Caki2 (cell line): ENCODE measurements at places on chromosomes 16 and 17.

DNA sequence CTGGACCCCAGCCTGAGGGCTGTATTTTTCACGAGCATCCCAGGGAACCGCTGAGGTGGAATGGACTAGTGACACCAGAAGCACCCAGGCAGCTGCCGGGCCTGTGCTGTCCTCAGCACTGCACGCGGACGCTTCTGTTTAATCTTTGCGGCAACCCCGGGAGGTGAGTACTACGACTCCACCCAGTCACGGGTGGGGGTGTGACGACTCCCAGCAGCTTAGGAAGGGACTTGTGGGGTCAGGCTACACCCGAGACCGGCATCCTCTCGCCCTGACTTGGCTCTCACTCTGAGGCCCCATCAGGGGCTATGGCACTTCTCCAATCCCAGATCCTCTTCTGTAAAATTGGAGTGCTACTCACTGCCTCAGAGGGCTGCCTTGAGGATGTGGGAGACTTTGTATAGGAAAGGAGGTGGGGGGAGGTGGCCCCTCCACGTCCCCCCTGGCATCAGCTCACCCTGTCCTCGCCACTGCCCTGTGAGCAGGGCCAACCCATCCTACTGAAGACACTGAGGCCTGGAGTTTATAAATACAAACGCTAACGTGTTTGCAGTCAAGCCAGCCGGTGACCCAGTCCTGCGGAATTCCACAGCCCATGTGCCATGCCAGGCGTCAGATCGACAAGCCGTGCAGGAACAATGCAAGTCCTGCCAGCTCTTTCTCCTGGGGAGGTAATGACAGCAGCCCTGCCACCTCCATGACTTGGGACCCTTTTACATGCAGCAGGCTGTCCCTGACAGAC, 44.4 kb downstream of the PPL start:
- DNase-seq, result no peak

DNA sequence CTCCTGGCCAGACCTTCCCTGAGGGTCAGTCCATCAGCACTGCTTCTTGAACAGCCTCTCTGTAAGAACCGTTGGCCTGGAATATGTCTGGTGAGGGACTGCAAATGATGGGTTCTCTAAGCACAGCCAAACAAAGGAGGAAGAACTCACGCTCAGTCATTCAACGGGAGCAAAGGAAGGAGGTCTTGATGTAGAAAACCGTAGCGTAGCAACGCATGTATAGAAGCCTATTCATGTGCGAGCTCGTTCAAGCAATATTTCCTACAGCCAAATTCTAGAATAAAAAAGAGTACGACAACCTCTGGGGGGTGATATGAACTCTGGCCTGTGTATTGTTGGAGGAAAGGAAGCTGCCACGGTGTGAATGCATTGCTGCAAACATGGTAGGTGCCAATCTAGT, 64.2 kb downstream of the RGS9 start:
- DNase-seq, result no peak

GRCh38 chr16:76854234-76854633, 336.8 kb upstream of the MON1B start:
- peak; percentile 12 for DNase-seq

DNA sequence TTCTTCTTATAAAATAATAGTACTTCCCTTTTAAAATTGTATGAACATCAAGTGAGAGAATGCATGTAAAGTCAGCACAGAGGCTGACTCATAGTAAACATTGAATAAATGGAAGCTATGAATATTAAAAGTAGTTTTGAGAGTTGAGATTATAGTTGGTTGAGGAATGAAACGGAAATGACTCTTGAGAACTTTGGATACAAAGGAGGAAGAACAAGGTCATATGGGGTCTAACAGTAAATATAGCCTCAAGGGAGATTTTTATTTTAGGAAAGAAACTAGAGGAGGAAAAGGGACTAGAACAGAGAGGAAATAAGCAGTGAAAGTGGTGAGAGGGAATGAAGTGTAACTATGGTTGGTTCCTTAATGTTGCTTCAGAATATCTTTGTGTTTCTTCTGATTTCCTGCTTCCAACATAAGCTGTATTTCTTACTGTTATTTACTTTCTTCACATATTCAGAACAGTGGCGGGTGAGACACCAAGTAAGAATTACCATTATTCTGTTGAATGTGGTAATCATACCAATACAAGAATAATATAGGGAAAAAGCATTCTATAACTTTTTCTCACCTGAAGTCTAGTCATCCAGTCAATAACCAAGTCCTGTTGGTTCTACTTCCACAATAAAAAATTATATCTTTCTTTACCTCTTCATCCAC, 165.1 kb downstream of the CHD9 start:
- DNase-seq, result no peak

DNA sequence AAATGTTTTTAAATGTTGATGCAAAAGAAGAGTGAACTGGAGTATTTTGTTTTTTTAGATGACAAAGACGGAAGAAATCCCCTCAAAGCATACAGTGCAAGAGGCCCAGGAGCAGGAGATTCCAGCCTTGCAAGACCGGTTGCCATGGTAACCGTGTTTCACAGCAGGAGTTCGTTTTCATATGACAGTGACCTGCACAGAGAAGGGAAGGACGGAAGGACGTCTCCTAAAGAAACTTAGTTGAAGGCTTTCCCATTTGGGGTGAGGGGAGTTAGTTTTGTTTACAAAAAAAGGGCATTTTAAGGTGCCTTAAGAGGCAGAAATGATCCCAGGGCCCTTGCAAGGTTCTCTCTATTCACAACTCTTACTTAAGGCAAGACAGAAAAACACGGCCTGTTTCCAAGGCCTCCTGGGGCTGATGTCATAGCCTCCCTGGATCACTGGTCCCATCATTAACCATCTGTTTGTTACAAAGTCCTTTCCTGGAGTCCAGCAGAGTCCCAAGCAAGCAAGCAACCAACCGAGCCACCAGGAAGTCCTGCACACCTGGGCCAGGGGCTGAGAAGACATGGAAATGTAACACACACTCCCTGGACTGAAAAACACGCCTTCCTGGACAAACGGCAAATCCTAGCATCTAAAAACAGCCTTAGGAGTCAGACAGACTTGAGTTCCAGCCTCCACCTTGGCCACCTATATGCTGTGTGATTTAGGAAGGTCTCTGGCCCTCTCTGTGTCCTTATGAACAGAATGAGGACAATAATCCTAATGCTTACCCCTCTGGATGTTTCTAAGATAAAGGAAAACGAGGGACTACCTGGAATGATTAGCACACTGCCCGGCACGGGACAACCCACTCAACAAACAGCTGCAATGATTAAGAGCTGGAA, 30.3 kb upstream of the RPH3AL start:
- DNase-seq, result peak; percentile 85

GRCh38 chr16:81575307-81575706, 130.7 kb downstream of the CMIP start:
- no peak for DNase-seq

DNA sequence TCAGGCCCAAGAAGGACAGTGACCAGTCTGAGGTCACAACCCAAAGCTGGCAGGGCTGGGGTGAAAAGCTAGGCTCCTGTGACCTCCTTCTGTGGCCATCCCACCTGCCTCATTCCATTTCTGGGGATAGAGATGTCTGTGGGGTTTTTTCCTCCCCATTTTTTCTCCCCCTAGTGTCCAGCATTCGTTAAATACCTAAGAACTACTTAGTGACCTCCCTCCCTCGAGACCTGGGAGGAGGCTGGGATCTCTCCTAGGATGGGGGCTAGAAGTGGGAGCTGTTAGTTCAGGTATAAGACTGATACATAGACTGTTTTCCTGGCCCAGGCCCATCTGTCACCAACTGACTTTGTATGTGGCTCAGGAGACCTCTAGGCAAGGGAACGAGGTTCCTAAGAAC, 20.5 kb upstream of the STAC2 start:
- no peak for DNase-seq

GRCh38 chr16:15593235-15593634, 49.7 kb downstream of the MARF1 start:
- DNase-seq, result no peak

DNA sequence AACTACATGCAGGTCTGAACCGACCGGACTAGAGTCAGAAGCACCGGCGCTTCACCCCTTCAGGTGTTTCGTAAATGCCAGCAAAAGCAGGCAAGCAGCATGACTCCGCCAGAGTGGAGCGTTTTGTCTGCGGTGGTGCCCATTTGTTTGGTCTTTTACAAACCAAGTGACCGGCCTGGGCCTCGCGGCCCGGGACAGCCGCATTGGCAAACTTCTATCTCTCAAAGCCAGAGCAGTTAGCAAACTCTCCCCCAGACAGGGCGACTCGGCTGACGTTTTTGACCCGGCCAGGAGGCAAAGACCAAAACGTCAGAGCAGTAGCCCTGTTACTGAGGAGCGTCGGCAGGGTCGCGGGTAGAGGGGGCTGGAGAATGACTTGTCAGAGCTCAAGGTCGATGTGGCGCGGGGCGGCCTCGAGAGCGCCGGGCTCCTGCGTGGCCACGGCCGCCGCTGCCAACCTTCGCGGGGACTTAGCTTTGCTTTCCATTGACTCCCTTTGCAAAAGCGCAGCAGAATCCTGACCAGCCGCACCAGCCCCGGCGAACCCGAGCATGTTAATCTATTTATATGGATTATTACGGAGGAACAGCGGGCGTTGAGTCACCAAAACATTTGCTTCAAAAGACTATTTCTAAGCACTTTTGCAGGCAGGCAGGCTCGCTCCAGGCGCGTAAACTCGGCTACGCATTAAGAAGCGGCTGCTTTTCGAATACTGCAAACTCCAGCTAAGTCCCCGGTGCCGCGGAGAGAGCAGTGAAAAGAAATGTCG, 763 bp upstream of the SOX9 start:
- DNase-seq, result peak; percentile 78

DNA sequence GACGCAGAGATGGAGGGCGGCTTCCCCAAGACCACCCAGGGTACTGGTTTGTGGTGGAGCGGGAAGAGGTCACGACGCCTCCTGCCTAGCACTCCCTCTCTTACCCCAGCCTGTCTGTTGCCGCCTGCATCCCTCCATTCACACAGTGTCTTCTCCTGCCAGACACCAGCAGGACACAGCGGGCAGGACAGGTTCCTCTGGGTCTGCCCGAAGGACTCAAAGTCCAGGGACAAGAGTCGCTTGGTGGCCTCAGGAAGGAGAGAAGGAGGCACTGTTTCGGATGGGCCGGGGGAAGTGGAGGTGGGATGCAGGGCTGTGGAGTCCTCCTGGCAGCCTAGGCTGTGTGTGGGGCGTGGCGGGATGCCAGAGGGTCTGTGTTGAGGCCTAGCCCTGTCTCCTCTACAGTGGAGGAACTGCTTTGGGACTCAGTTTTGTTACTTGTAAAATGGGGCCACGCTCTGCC, 19.6 kb upstream of the TNS4 start:
- DNase-seq, result no peak

- no peak for DNase-seq
These were observed 29.3 kb downstream of the GLP2R start for GRCh38 chr17:9855036-9855435.

DNA sequence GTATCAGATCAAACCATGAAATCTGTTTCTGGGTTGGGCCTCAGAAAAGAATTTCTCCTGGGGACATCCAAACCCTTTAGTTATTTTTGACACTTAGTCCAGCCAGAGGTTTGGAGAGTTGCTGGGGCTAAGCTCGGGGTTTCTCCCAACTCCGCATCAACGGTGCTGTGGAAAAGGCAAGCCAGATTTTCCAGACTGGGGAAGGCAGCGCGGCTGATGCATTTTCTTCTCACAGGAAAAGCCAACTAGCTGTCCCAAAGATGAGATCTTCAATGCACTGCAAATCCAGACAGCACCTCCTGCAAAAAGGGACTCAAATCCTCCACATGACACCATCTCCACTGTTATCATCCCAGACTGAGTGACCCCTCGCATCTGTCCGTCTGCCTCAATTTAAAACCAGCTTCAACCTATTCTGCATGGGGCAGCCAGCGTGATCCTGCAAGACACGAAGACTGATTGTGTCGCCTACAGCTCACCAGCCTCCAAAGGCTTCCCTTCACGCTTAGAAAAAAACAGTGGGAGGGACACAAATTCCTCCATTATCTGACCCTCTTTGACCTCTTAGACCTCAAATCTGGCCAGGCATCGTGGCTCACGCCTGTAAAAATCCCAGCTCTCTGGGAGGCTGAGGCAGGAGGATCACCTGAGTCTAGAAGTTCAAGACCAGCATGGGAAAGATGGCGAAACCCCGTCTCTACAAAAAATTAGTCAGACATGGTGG, 62.0 kb downstream of the GAS7 start:
- DNase-seq, result no peak

DNA sequence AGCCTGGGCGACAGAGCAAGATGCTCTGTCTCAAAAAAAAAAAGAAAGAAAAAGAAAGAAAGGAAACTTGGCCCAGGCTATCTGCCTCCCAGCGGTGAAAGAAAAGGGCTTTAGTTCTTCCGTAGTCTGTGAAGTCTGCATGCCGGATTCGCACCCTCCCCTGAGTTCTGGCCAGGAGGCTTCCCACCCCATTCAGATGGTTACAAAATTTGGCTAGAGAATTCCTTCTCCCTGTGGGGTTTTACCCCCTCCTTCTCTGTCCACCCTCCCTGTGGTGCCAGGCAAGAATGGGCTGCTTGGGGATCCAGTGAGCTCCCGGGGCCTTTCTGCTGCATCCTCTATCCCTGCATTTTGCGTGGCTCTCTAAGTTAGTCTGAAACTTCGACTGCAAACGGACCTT, 37.8 kb downstream of the PAFAH1B1 start:
- DNase-seq, result no peak

DNA sequence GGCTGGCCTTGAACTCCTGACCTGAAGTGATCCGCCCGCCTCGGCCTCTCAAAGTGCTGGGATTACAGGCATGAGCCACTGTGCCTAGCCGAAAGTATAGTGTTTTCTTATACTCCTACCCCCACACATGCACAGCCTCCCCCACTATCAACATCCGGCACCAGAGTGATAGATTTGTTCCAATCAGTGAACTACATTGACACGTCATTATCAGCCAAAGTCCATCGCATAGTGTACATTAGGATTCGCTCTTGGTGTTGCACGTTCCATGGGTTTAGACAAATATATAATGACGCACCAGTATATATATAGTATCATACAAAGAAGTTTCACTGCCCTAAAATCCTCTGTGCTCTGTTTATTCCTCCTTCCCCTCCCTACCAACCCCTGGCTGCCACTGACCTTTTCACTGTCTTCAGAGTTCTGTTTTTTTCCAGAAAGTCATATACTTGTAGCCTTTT, 11.9 kb upstream of the TM4SF5 start:
- no peak for DNase-seq

- no peak for DNase-seq
These were observed 15.4 kb upstream of the ARHGAP17 start for GRCh38 chr16:25030420-25031131.

GRCh38 chr16:69424935-69425784, 741 bp downstream of the CYB5B start:
- DNase-seq, result no peak

GRCh38 chr17:77266891-77267341, 126.1 kb downstream of the SEC14L1 start:
- no peak for DNase-seq

DNA sequence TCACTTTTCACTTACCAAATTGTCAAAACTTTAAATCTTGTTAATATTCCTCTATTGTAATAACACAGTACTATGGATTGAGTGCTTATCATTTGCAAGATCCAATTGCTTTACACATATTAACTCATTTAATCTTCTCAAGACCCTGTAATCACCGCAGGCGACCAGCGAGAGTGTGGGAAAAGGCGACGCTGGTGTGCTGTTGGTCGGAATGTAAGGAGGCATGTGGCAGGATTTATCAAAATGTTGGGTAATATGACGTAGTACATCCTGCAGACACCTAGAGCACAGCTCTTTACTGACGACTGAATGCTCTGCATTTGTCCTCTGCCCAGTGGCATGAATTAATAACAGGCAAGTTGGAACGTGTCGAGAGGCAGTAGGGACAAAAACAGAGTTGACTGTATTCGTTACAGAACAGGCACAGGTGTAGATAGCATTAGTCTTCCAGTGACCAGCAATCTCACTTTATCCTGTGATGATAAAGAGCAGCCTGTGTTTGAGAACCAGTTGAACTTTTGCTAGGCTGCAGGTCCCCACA, 80.3 kb downstream of the TNRC6C start:
- no peak for DNase-seq
